Right atrium auricular region (tissue), 2 donors: ENCODE measurements at places on chromosomes 7 and 10. TPM values are rescaled to one million over a fixed set of nuclear protein-coding genes. Genes with fewer than 3 reads are reported as not detected.

The WNT16 gene
- total RNA-seq, result 0.12 TPM

The GNAT3 gene
- total RNA-seq, result not detected

The LRWD1 gene
- total RNA-seq, result 13.7 TPM

The MLXIPL gene
- total RNA-seq, result 0.41 TPM

The STAG3 gene
- total RNA-seq, result not detected

The LEP gene
- total RNA-seq, result 2.2 TPM

The CHN2 gene
- total RNA-seq, result 6.6 TPM

The KNDC1 gene
- total RNA-seq, result 1.8 TPM

The PRKG1 gene
- 17.8 TPM for total RNA-seq

The TAS2R5 gene
- total RNA-seq, result 0.59 TPM

The ADAM8 gene
- 1.5 TPM for total RNA-seq

The GPR26 gene
- total RNA-seq, result not detected

The PRF1 gene
- 1.4 TPM for total RNA-seq

The NPC1L1 gene
- total RNA-seq, result not detected
